ENCODE measurements at places on chromosomes 12 and 14.
A peak's percentile ranks its signal among the peaks of the same experiment; 100 is the strongest.

DNA sequence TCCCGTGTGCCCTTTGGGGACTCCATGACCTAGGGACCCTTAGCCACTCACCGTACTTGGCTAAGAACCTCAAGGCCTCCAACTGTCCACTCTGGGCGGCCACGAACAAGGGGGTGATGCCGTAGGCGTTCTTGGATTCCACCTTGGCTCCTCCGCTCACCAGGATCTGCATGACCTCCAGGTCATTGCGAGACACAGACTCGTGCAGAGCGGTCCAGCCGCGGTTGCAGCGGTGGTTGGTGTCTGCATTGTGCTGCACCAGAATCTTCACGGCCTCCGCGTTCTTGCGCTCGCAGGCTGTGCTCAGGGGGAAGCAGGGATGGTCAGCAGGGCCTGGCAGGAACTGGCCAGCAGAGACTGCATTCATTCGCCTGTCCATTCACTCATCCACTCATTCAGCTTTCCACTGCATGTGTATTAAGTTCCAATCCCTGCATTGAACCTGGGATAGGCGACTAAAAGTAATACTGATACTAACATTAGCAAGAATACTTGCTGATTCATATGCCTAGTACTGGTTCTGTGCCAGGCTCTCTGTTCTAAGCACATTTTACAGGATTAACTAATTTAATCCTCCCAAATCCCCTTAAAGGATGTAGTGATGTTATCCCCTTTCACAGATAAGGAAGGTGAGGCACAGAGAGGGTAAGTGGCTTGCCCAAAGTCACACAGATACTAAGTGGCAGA, 23.9 kb downstream of the FAM181A start:
- DNase-seq: no peak

GRCh38 chr12:5328669-5329517, 103.0 kb upstream of the NTF3 start:
- no peak for DNase-seq

DNA sequence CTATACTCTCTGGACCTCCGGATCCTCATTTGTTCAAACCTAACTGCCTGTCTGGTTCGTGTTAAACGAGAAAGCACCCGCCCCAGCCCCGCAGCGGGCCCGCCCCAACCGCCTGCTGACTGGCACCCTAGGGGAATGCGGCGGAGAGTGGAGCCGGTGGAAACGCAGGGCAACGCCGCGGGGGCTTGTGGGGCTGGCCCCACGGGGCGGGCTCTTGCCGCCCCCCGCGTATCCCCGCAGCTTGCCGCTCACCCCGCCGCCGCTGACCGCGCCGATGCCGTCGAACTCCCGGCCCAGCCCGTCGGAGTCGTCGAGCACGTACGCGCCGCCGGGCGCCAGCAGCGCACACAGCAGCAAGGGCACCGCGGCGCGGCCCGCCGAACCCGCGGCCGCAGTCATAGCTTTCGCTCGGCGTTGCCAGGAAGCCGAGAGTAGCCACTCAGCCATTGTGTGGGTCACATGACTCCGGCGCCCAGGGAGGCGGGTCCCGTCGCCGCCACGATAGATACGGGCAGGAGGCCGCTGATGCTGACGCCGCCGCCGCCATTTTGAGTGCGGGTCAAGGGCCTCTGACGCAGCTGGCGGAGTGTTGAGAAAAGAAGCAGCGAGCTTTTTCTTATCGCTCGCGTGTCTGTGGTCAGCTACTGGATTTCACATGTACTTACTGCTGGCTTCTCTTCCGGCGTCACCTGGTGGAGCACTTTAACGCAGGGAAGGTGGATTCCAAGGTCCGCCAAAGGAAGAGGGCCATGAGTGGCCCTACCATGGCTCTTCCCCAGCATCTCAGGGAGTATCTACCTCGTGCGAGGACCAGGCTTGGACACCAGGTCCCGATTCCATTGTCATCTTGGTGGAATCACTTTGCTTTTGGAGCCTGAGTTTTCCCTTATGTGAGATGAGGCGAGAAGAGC, at the start of gene GALC:
TSS of gene GALC (minus strand) at position 465 of the 911 bp plus-strand sequence. CDS start at position 447, 18 bp downstream.
- DNase-seq: peak; percentile 95

DNA sequence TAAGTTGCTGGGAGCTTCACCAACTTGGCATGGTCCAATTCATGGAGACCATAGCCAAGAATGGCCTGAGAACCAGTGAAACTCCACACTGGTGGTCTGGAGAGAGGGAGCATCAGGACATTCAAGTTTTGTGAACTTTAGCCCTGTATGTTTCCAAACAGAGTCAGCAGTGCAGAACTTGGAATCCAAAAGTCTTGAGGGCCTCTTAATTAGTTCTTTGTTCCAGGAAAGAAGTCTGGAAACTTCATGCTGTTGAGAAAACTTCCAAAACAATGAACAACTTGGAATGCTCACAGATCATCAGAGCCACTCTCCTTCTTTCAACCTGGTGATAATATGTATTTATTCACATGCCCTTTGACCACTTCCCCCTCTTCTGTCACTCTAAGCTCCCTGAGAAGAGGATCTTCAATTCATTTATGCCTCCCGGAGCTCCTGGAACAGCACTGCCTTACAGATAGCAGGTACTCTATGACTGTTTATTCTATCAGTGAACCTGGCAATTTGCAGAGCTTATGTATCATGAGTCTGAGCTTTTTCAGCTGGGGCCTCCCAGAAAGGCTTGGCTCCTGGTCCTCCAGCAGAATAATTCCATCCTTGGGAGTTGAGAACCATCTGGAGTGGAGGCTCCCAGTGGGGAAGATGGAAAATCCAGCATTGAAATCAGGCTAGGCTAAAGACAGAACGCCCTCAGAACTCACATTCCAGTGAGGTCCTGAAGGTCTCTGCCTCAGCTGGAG, 191.4 kb downstream of the KTN1 start:
- DNase-seq: no peak

- DNase-seq: no peak
Observed at GRCh38 chr12:126648074-126648473, 1582.8 kb downstream of the AACS start.

DNA sequence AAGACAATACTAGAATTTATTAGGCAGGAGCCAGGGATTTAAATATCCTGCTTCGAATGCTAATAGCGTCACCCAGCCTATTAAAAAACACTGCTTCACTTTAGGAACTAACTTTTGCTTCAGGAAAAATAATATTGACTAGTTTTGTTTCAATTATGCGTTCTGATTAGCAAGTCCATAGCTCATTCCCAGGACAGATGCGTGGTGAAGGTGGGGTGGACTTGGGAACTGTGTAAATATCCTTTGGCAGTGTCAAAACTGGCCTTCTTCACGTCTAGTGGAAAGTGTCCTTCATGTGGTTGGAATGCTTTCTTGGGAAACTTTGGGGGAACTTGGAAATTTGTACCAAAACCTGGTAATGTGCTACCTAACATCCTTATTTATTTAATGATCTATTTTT, 474.8 kb upstream of the NOVA1 start:
- DNase-seq: no peak

DNA sequence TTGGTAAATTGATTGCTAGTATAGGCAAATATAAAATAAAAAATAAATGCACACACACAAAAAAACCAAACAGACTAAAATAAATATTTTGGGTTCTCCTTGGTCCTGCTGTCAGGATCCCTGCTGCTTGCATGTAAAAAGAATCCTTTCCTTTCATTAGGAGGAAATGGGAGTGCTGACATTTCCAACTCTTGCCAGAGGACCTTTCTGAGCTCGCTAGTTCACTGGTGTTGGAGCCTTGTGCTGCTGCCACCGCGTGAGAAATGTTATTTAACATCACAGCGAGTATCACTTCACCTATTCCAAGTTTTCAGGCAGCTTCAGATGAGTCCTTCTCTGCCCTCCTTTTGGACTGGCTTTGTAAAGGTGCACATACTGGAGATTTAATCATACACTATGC, 358.9 kb downstream of the NPAS3 start:
- no peak for DNase-seq

GRCh38 chr12:111110556-111110955, 190.2 kb upstream of the MYL2 start:
- DNase-seq: no peak

DNA sequence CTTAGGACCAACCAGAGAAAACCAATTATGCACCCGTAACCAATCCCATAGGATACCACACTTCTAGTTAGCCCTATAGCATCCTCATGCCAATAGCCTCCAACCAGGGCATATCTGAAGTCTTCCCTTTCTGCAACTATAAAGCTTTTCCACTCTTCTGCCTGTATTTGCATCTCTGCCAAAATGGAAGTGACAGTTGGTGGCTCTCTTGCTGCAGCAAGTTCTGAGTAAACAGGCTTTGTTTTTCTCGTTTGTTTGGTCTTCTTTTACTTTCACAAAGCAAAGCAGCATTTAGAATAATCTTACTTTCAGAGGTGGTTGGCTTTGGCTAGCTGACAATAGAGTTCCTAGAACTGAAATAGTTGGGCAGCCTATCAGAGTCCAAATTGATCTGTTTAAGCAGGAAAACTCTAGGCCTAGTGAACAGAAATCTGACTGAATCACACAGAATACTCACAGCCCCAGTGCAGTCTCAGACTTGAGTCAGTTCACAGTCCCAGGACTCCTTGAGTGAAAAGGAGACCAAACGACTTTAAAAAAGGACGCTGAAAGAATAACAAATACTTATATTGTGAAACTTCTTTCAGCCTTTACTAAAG, 1029.7 kb upstream of the LRFN5 start:
- no peak for DNase-seq

DNA sequence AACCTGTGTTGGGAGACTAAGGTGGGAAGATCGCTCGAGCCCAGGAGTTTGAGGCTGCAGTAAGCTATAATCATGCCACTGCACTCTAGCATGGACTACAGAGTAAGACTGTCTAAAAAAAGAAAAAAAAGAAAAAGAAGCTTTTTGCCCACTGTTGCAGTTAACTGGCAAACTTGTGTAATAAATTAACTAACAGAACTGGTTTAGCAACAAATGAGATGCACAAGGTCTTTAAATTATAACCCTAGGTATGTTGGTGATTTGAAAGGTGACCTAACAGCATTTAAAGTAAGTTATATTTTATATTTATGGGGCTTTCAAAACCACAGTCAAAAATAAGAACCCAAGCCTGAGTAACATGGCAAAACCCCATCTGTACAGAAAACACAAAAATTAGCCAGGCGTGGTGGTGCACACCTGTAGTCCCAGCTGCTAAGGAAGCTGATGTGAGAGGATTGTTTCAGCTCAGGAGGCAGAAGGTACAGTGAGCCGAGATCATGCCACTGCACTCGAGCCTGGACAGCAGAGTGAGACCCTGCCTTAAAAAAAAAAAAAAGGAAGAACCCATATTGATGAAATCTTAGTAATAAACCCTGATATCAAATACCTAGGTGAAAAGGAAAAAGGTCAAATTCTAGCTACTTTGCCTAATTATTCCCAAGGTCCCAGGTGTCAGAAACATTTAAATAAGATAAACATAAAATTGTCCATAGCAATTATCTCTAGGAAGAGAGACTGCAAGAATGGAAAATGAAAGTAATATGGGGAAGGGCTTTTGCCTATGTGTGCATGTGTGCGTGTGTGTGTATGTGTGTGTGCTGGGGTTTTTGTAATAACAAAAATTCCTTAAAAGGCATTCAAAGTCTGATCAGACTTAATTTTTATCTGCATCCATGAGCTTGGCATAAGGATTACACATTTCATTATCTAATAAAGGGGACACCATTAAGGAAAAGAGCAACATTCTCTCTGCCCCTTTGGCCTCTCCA, 15.4 kb downstream of the SYNE2 start:
- DNase-seq: peak; percentile 53

GRCh38 chr12:113472191-113473121, 785 bp upstream of the LHX5 start:
- DNase-seq: no peak

GRCh38 chr14:50260511-50260910, 29.1 kb upstream of the SOS2 start:
- DNase-seq: peak; percentile 73

DNA sequence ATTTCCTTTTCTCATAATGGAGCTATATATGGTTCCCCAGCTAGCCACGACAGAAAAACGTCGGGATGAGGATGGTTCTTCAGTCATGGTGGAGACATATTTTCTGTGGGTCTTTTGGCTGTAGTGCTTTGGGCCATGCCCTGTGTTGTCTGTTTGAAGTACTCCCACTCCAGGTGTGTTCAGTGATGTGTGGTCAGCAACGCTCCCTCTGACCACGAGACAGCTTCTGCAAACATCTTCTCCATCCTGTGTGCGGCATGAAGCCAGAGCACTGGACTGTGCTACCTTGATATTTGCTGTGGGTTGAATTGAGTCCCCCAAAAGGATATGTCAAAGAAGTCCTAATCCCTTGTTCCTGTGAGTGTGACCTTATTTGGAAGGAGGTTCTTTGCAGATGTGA, 931.2 kb downstream of the NRXN3 start:
- no peak for DNase-seq

DNA sequence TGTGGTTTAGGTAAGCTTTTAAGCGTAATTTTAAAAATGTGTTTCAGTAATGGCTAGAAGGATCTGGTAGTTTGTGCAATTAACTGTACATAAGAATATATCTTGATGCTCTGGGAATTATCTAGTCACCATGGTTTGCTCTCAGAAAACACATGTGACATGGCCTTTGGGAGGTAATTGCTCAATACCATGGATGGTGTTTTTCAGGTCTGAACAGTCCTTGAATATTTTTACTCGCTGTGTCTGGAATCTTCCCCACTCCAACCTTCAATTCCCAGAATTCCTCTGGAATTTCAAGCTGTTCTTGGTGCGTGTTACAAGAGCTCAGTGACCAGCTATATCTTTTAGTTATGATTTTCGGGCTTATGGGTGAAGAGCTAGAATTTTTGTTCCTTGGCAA, 85.3 kb downstream of the DAAM1 start:
- DNase-seq: no peak

- no peak for DNase-seq
Observed at GRCh38 chr12:83276904-83277303, 590.2 kb downstream of the TMTC2 start.

- DNase-seq: no peak
Observed at GRCh38 chr14:100421756-100422470, 98.8 kb downstream of the SLC25A47 start.

- DNase-seq: no peak
Observed at GRCh38 chr14:90682615-90683014, 133.6 kb downstream of the TTC7B start.

DNA sequence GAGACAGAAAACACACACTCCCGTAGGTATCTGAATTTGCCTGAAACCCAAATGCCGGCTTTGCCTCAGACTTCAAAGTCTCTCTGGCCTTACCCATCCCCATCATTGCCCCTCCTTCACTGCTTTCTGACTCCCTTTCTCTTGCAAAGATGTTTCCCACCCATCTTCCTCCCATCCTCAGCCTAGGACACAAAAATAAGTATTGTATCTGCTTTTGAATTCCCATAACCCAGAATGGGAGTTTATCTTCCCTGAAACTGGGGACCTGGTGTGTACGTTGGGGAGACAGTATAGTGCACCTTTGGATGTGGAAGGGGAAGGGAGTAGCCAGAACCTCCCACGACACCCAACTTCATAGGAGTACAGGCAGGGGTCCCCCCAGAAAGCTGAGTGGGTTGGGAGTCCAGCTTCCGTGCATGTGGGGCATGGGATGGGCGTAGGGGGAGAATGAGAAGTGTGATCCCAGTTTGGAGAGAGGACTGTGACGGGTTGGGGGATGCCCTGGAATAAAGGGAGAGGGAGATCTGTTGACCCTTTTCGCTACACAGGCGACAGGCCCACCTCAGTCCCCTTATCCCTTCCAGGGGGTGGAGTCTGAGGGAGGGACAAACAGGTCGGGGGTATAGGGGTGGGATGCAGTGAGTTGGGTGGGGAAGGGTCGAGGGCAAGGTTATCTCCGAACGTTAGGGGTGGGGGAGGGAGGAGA, 488 bp upstream of the KIF5A start:
- no peak for DNase-seq

GRCh38 chr12:124094188-124094587, 121.2 kb downstream of the ZNF664 start:
- no peak for DNase-seq
